ENCODE measurements at places on chromosomes 1 and 21. TPM values are rescaled to one million over a fixed set of nuclear protein-coding genes. Genes with fewer than 3 reads are reported as not detected.

Gene OR6K3
- not detected for total RNA-seq

- peaks cover 9% of the 10 kb centered on the region for H3K27me3 ChIP-seq
- no peaks in the 10 kb centered on the region for H3K36me3 ChIP-seq
- peaks cover 6% of the 10 kb centered on the region for H3K4me1 ChIP-seq
- no peak overlapping the region for H3K4me3 ChIP-seq
Measured at GRCh38 chr1:34786521-34787325, 5.7 kb downstream of the GJB3 start.

DNA sequence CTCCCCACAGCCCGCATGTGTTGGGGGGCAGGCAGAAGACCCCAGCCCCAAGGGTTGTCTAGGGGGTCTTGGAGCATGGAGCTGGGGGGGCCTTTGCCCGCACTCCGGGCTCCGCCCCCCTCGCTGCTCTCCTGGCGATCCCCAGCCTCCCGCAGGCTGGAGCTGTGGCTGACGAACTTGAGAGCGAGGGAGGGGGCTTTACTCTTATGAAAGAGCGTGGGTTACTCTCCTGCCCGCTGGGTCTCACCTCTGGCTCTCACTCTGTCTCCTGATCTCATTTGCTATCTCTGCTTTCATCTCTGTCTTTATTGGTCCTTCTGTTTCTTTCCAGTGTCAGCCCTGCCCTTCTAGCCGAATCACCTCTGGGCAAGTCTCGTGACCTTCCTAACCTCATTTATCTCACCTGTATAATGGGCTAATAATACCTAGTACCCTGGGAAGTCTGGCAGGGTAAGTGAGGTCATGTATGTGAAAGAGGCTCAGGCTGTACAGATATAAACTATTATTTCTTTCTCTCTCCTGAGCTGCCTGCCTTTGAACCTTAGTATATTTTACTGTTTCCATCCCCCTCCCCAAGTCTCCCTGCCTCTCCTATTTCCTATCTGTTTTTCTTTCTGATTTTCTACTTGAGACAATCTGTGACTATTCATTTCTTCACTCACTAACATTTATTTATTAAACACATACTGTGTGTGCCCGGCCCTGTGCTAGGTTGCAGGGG, 731 bp downstream of the EFNA4 start:
- DNase-seq: peak; percentile 89
- H3K4me3 ChIP-seq: peak overlapping the region; percentile 93
- H3K27me3 ChIP-seq: peaks cover 7% of the 10 kb centered on the region
- H3K36me3 ChIP-seq: peaks cover 13% of the 10 kb centered on the region

Gene PWP2
- total RNA-seq: 7.4 TPM

Gene TEX38
- total RNA-seq: not detected

DNA sequence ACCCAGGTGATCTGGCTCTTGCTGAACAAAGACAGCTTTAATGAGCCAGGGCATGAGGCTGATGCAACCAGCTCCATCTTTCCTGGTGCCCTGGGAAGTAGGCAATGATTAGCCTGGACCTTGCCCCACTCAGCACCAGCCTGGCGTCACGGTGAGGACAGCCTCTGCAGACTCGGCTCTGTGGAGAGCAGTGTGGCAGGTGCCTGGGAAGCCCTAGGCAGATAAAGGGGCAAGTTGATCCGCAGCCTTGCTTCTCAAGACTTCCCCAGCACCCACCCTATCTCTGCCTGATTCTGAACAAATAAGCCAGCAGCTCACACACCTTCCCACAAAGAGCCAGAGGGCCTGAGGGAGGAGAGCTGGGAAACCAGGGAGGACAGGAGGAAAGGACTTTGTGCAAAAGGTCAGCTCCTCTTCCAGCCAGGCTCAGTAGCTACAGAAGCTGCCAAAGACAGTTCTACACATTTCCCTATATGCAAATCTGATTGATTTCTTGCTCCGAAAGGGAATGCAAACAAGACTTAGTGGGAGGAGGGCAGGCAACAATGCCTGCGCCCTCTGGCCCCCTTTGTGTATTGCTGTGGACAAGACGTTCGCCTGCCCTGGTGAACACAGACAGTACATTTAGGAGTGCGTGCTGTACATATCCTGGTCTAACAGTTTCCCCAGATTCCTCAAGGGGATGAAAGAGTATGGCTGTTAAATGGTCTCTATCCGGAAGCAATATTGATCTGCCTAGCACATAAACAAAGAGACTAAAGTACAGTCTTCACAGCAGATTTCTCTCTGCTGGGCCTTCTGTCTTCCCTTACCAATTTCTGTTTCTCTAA, 63.8 kb downstream of the BCAR3 start:
- H3K27me3 ChIP-seq: no peaks in the 10 kb centered on the region
- peak overlapping the region; percentile 33 for H3K27ac ChIP-seq
- peak; percentile 68 for DNase-seq
- H3K4me1 ChIP-seq: peaks cover 49% of the 10 kb centered on the region

- H3K27ac ChIP-seq: no peak overlapping the region
- no peak overlapping the region for H3K4me3 ChIP-seq
- H3K36me3 ChIP-seq: no peaks in the 10 kb centered on the region
- DNase-seq: peak; percentile 65
- no peaks in the 10 kb centered on the region for H3K27me3 ChIP-seq
Measured at GRCh38 chr1:64917328-64917861, 49.0 kb downstream of the JAK1 start.

Gene GBP1
- total RNA-seq: not detected

- no peak for DNase-seq
- peaks cover 17% of the 10 kb centered on the region for H3K27me3 ChIP-seq
Measured at GRCh38 chr1:10691075-10691739, 105.2 kb downstream of the CASZ1 start.

- no peaks in the 10 kb centered on the region for H3K27me3 ChIP-seq
- no peaks in the 10 kb centered on the region for H3K4me1 ChIP-seq
- no peaks in the 10 kb centered on the region for H3K36me3 ChIP-seq
- H3K27ac ChIP-seq: no peak overlapping the region
- no peak for DNase-seq
Measured at GRCh38 chr1:85289207-85289847, 12.9 kb upstream of the BCL10 start.

Gene CHD1L
- total RNA-seq: 107 TPM

GRCh38 chr1:232031156-232031555, 404.6 kb downstream of the DISC1 start:
- H3K4me3 ChIP-seq: no peak overlapping the region
- H3K4me1 ChIP-seq: peaks cover 2% of the 10 kb centered on the region
- H3K36me3 ChIP-seq: no peaks in the 10 kb centered on the region

DNA sequence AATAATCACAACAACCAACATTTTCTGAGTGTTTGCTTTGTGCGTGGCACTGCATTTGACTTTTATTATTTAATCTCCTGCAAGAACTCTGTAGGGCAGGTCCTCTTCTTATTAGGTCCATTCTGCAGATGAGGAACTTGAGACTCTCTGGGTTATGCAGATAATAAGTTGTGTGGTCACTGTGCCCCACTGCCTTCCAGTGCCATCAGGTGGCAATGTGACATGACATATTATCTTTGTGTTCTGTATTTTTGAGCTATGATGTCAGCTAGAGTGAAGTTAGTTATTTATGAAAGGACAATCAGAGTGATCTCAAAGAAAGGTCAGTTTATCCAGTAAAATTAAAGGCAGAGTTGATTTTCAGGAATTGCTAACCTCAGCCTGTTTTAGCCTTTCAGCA, 196.0 kb downstream of the FMN2 start:
- H3K4me1 ChIP-seq: no peaks in the 10 kb centered on the region
- no peaks in the 10 kb centered on the region for H3K27me3 ChIP-seq
- H3K27ac ChIP-seq: no peak overlapping the region
- no peak for DNase-seq
- H3K36me3 ChIP-seq: peaks cover 45% of the 10 kb centered on the region

Gene TTC13
- 12.4 TPM for total RNA-seq

DNA sequence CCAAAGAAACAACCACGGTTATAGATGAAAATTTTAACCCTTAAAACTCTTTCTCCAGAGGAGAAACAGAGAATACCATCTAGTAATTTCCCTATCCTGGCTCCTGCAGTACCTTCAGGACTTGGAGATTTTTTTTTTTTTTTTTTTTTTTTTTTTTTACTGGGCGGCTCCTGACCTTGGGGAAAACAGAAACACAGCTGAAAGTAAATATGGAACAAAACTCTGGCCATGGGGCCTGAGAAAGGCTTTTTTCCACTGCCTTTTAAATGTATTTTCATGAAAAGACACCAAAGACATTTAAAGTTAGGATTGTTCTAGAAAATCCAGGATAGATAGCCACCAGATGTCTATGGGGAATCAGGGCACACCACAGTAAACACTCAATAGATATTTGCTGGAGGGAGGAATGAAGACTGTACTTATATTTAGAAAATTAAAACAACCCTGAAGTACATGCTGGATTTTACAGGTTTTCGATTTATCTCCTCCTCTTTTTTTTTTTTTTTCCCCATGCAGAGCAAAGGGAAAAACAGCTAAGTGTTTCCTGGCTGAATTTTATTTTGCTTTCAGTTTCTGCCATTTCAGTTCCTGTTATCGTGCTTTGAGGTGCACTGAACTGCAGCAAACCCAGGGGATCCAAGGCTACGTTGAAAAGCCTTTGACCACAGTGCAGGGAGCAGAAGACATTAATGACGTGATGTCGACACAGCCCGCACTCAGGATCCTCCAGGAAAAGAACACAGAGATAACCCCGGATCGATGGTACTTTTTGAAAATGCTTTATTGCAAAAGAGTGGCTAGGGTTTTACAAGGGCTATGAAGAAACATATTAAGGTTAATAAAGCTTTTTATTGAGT, 35.7 kb upstream of the CNN3 start:
- no peaks in the 10 kb centered on the region for H3K36me3 ChIP-seq
- no peak overlapping the region for H3K27ac ChIP-seq
- DNase-seq: no peak
- H3K4me3 ChIP-seq: no peak overlapping the region
- H3K4me1 ChIP-seq: no peaks in the 10 kb centered on the region

- H3K27me3 ChIP-seq: peaks cover 8% of the 10 kb centered on the region
- H3K36me3 ChIP-seq: no peaks in the 10 kb centered on the region
- no peak for DNase-seq
- no peak overlapping the region for H3K4me3 ChIP-seq
Measured at GRCh38 chr1:183194527-183195141, 8.6 kb downstream of the LAMC2 start.

GRCh38 chr1:166330096-166330495, 163.3 kb upstream of the FAM78B start:
- H3K4me1 ChIP-seq: peaks cover 3% of the 10 kb centered on the region
- no peak overlapping the region for H3K27ac ChIP-seq
- no peak overlapping the region for H3K4me3 ChIP-seq
- H3K27me3 ChIP-seq: no peaks in the 10 kb centered on the region
- H3K36me3 ChIP-seq: no peaks in the 10 kb centered on the region

- no peak overlapping the region for H3K4me3 ChIP-seq
- DNase-seq: peak; percentile 38
- no peaks in the 10 kb centered on the region for H3K36me3 ChIP-seq
- no peaks in the 10 kb centered on the region for H3K27me3 ChIP-seq
- no peak overlapping the region for H3K27ac ChIP-seq
Measured at GRCh38 chr1:244802556-244803239, 32.8 kb upstream of the COX20 start.

- peak; percentile 100 for DNase-seq
- peak within 1 kb of the TSS; percentile 87 for H3K27ac ChIP-seq
- H3K36me3 ChIP-seq: peaks cover 30% of the 10 kb centered on the region
- H3K27me3 ChIP-seq: no peaks in the 10 kb centered on the region
Measured at GRCh38 chr1:43358746-43359693, at the start of gene CDC20. Gene CDC20 (plus strand): TSS chr1:43358981. CDS start chr1:43359216, 235 bp downstream.

- H3K27ac ChIP-seq: no peak overlapping the region
- no peak overlapping the region for H3K4me3 ChIP-seq
- no peaks in the 10 kb centered on the region for H3K27me3 ChIP-seq
- DNase-seq: no peak
Measured at GRCh38 chr1:53480678-53481077, 21.5 kb downstream of the DMRTB1 start.

DNA sequence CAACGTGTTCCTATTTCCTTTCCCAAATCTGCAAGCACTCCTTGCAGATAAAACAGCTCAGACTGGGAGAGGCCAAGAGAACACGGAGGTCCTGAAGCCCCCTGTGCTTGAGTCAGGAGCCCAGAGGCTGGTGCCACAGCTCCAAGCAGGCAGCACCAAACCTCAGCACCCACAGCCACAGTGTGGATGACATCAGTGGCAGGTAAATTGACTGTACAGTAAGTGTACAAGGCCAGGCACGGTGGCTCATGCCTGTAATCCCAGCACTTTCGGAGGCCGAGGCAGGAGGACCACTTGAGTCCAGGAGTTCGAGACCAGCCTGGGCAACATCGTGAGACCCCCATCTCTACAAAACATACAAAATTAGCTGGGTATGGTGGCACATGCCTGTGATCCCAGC, 1.9 kb upstream of the COL6A1 start:
- H3K4me3 ChIP-seq: no peak overlapping the region
- peaks cover 8% of the 10 kb centered on the region for H3K27me3 ChIP-seq
- DNase-seq: peak; percentile 50
- no peak overlapping the region for H3K27ac ChIP-seq
- peaks cover 4% of the 10 kb centered on the region for H3K4me1 ChIP-seq

GRCh38 chr1:54301497-54301896, 101.5 kb downstream of the MRPL37 start:
- H3K27me3 ChIP-seq: no peaks in the 10 kb centered on the region
- H3K4me3 ChIP-seq: no peak overlapping the region
- peaks cover 48% of the 10 kb centered on the region for H3K36me3 ChIP-seq
- H3K4me1 ChIP-seq: peaks cover 61% of the 10 kb centered on the region
- no peak for DNase-seq
- peak overlapping the region; percentile 48 for H3K27ac ChIP-seq

Gene CYYR1
- 11.3 TPM for total RNA-seq

- DNase-seq: no peak
- no peak overlapping the region for H3K4me3 ChIP-seq
- H3K27me3 ChIP-seq: no peaks in the 10 kb centered on the region
- no peaks in the 10 kb centered on the region for H3K36me3 ChIP-seq
- no peak overlapping the region for H3K27ac ChIP-seq
- no peaks in the 10 kb centered on the region for H3K4me1 ChIP-seq
Measured at GRCh38 chr1:231869364-231869763, 242.8 kb downstream of the DISC1 start.

GRCh38 chr1:207883660-207884250, 27.2 kb downstream of the CD34 start:
- H3K4me3 ChIP-seq: no peak overlapping the region
- H3K36me3 ChIP-seq: no peaks in the 10 kb centered on the region
- H3K4me1 ChIP-seq: no peaks in the 10 kb centered on the region
- peaks cover 3% of the 10 kb centered on the region for H3K27me3 ChIP-seq
- H3K27ac ChIP-seq: no peak overlapping the region
- peak; percentile 19 for DNase-seq
